ENCODE measurements at places on chromosomes 3 and 15.

GRCh38 chr15:33506781-33507296, 196.1 kb downstream of the RYR3 start:
- no peak for DNase-seq

GRCh38 chr15:67010898-67011616, 54.3 kb upstream of the SMAD3 start:
- no peak for DNase-seq

GRCh38 chr3:185976977-185977678, 39.3 kb upstream of the TRA2B start:
- peak; percentile 42 for DNase-seq

DNA sequence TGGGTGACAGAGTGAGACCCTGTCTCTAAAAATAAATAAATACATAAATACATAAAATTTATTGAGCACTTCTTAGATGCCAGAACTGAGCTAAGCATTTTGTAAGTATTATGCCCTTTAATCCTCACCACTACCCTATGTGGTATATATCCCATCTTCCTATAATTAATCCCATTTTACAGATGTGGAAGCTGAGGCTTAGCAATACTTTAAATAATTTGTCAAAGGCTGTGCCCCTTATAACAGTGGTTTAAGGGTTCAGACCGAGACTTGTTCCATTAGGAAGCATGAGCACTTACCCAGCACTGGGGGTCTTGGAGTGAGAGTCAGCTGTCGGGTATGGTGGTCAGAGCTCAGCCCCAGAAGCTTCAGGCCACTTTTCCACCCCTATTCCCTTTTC, 7.5 kb upstream of the CHST14 start:
- DNase-seq: no peak

- DNase-seq: no peak
Observed at GRCh38 chr15:61835496-61836106, 224.6 kb downstream of the VPS13C start.

- no peak for DNase-seq
Observed at GRCh38 chr3:157313186-157313585, 123.5 kb upstream of the PTX3 start.

GRCh38 chr3:154310840-154311239, 13.4 kb downstream of the DHX36 start:
- no peak for DNase-seq

DNA sequence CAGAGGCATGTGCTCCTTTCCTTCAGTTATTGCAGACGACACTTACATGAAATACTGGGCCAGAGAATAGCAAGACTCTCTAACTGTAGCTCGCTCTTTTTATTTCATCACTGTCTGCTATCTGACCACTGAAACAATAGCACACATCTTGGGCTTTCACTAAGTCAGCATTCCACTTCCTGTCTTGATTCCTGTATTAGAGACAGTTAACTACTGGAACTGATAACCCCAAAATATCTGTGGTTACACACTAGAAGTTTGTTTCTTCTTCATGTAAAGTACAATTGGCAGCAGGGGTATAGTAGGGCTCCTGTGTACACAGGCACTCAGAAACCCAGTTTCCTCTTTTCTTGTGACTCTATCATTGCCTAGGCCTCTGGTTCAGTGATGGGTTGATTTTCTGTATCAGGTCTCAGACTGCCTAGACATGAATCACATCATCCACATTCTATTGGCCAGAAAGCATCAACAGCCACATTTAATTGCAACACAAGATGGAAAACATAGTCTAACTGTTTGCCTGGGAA, 230.2 kb upstream of the CD96 start:
- DNase-seq: no peak

GRCh38 chr15:58407778-58408177, 24.0 kb upstream of the LIPC start:
- DNase-seq: no peak

- DNase-seq: no peak
Observed at GRCh38 chr3:156206157-156206556, 85.8 kb downstream of the KCNAB1 start.

- DNase-seq: no peak
Observed at GRCh38 chr15:82768414-82769054, 37.3 kb downstream of the FSD2 start.

GRCh38 chr3:116815321-116815720, 105.7 kb downstream of the TUSC7 start:
- DNase-seq: no peak

DNA sequence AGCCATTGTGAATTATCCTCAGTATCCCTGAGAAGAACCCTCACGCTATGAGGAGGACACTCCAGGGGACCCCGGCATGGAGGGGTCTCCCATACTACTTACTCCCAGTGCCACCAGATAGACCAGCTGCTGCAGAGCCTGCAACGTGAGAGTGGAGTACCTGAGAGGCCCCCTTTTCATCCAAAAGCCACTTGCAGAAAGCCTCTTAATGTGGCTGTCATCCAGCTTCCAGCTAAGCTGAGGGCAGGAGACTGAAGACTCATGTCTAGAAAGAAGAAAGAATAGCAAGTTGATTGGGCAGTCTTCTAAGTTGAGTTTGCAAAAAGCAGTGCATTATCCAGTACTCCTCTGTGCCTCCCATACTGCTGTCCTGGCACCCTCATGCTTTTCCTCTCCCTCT, 27.3 kb upstream of the MNS1 start:
- no peak for DNase-seq

DNA sequence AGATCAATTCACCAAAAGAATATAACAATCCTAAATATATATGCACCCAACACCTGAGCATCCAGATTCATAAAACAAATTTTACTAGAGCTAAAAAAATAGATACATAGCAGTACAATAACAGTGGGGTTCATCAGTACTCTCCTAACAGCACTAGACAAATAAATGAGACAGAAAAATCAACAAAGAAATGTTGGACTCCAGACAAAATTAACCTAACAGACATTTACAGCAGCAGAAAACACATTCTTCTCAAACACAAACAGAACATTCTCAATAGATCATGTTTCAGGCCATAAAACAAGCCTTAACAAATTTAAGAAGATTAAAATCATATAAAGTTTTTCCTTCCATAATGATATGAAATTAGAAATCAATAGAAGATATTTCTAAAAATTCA, 124.8 kb upstream of the NECTIN3 start:
- DNase-seq: no peak

GRCh38 chr15:64845183-64845611, 3.5 kb downstream of the PLEKHO2 start:
- no peak for DNase-seq

GRCh38 chr3:50503504-50504342, at the start of gene CACNA2D2:
Gene CACNA2D2, minus strand, starts transcription at chr3:50503634. Its CDS starts 211 bp downstream, at chr3:50503423.
- DNase-seq: no peak

DNA sequence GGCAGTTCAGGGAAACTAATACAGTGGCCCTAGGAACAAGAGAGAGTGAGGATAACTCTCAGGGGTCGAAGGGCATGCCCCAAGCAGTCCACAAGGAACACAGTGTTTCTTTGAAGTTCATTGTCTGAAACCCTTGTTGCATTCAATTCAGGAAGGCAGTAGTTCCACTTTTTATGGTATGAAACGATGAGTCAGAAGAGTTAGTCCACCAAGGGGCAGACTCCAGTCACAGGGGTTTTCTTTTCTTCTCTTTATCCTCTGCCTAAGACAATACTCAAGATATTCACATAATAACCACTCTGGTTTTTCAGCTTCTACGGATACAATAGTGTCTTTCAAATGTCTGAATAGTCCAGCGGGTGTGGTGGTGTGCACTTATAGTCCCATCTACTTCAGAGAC, 23.7 kb upstream of the TICRR start:
- DNase-seq: no peak

GRCh38 chr15:87986776-87987175, 269.8 kb downstream of the NTRK3 start:
- no peak for DNase-seq

GRCh38 chr3:178083906-178084866, 452.1 kb upstream of the KCNMB2 start:
- peak; percentile 78 for DNase-seq

GRCh38 chr3:7285505-7285904, 424.6 kb downstream of the GRM7 start:
- no peak for DNase-seq

- DNase-seq: no peak
Observed at GRCh38 chr15:41483519-41483918, 10.2 kb upstream of the ITPKA start.

DNA sequence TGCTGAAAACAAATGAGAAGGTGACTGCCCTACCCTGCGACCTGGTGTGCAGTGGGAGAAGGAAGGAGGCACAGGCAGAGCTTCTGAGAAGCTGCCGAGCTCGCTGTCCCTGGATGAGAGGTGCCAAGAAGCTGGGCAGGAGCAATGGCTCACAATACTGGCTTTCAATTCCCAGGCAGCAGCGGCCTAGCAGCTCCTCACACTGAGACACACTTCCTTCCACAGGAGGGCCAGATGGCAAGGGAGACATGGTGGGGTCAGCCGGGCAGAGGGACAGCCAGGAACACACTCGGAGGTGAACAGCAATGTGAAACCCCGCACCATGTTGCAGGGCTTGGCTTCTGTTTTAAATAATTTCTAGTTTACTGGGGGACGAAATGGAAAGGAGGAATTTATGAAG, 314.6 kb downstream of the EPHB1 start:
- DNase-seq: no peak

DNA sequence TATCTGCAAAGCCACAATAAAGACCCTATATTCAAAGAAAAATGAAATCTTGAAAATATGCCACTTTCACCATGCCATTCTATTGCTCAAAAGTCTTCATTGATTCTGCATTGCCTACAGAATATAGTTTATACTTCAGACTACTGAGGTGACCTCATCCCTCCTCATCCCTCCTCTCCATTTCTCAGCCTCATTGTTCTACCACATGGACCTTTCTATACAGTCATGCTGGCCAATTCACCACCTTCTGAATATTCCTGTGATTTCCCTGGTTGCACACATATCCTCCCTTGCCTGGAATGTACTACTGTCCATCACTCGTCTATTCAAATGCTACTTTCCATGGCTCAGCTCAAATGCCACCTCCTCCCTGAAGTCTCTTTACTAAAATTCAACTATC, 3.5 kb upstream of the COL8A1 start:
- no peak for DNase-seq

GRCh38 chr15:79004336-79004735, 59.5 kb upstream of the CTSH start:
- no peak for DNase-seq

- DNase-seq: no peak
Observed at GRCh38 chr3:116384717-116385116, 60.6 kb downstream of the LSAMP start.
